Epithelial cell of prostate (primary cell): ENCODE measurements at places on chromosomes 2 and 18.
A peak's percentile ranks its signal among the peaks of the same experiment; 100 is the strongest.

GRCh38 chr2:124959581-124959980 lies 934.5 kb downstream of the CNTNAP5 start:
- DNase-seq, result no peak

DNA sequence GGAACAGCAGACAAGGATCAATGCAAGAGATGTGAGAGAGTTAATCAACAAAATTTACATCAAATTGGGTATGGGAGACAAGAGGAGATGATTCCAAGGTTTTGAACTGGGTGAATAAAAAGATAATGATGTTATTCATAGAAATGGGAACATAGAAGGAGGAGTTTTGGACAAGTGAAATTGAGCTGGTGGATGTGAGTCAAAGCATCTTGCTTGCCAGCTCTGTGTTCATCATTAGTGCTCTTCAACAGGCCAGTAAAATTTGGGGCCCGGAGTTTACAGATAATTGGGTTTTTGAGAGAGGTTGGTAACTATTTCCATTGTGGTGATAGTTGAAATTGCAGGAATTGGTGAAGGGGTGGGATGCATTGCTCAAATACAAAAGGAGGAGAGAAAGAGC lies 69.9 kb upstream of the CAVIN2 start:
- DNase-seq, result no peak

- DNase-seq, result no peak
Observed at GRCh38 chr2:22904126-22904684, 480.8 kb upstream of the KLHL29 start.

DNA sequence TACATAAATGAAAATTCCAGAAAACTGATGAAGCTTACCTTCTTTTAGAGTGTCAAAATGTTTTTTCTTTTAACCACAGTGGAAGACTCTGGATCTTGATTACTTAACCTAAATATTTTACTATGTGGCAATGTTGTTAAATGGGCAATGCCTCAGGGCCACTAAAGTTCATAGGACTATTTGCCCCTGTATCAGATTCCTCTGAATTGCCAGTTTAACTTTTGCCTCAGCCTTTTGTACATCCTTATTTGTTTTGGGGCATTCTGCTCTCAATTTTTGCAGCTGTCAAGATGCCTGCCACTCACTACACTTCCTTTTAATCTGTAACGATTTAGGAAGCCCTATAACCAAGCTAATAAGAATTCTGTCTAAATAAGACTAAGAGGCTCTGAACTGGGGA lies 31.7 kb upstream of the SERTAD2 start:
- no peak for DNase-seq

GRCh38 chr2:19649785-19650380 lies 251.9 kb downstream of the TTC32 start:
- DNase-seq, result peak; percentile 100

DNA sequence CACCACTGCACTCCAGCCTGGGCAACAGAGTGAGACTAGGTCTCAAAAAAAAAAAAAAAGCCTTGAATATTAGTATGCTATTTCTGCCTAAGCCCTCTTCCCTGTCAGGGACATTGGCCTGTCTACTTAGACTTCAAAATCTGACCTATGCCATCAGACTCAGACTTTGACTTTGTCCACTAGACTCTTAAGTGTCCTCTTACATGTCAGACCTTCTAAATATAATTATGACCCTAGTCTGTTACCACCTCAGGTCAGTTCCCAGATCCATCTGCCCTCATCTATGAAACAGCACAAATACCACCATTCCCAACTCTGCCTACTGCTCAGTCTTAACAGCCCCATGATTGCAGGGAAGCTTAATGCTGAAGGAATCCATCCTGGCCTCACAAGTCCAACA lies 244.6 kb downstream of the ZEB2 start:
- no peak for DNase-seq

GRCh38 chr2:202944408-202944807 lies 32.3 kb downstream of the CARF start:
- DNase-seq, result no peak

GRCh38 chr2:98764499-98764898 lies 33.6 kb upstream of the MGAT4A start:
- no peak for DNase-seq

- DNase-seq, result no peak
Observed at GRCh38 chr2:153214337-153214736, 264.2 kb downstream of the RPRM start.

- DNase-seq, result no peak
Observed at GRCh38 chr2:234930397-234930796, 21.4 kb upstream of the SH3BP4 start.

DNA sequence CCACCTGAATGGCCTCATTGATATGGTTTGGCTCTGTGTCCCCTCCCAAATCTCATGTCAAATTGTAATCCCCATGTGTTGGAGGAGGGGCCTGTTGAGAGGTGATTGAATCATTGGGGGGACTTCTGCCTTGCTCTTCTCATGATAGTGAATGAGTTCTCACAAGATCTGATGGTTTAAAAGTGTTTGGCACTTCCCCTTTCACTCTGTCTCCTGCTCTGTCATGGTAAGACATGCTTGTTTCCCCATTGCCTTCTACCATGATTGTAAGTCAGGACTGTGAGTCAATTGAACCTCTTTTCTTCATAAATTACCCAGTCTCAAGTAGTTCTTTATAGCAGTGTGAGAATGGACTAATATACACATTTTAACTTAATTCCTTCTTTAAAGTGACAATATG lies 146.8 kb upstream of the KCNJ3 start:
- no peak for DNase-seq

GRCh38 chr2:219175928-219176817 lies 552 bp downstream of the CNPPD1 start:
- no peak for DNase-seq

- DNase-seq, result no peak
Observed at GRCh38 chr2:18959952-18960717, 370.8 kb upstream of the NT5C1B start.

- no peak for DNase-seq
Observed at GRCh38 chr2:43877782-43878464, 39.2 kb downstream of the ABCG8 start.

DNA sequence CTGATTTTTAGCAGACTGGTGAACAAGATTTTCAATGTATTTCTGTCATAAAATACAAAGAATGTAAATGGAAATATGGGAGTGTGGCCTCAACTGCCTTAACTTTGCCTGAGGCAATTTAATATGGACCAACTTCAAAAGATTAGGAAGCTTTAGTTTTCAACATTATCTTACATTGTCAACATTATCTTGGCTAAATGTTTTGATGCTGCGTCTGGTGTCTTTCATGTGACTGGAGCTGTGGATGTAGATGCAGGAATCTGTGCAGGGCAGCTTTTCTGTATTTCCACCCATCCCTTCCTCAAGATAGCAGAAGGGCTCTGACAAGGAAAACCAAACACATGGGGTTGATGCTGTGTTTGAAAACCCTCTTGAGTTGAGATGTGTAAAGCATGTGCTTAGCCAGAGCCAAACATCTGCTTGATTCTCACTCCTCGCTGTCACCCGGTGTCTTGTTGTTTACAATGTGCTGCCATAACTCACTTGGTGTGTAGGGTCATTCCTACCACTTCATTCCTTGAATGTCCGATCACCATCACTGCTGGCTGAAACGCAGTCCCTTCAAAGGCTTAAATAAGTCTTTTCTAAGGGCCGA lies 33.0 kb downstream of the COPS8 start:
- DNase-seq, result no peak

DNA sequence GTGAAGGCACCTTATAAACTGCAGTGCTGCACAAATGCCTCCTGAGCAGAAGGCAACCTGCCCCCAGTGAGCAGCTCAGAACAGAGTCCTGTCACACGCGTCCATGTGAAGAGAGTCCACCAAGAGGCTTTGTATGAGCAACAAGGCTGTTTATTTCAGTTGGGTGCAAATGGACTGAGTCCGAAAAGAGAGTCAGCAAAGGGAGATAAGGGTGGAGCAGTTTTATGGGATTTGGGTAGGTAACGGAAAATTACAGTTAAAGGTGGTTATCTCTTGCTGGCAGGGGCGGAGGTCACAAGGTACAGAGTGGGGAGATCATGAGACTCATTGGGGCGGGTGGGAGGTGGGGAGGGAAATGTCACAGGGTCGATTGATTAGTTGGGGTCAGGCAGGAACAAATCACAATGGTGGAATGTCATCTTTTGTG lies 53.4 kb upstream of the RALBP1 start:
- no peak for DNase-seq

DNA sequence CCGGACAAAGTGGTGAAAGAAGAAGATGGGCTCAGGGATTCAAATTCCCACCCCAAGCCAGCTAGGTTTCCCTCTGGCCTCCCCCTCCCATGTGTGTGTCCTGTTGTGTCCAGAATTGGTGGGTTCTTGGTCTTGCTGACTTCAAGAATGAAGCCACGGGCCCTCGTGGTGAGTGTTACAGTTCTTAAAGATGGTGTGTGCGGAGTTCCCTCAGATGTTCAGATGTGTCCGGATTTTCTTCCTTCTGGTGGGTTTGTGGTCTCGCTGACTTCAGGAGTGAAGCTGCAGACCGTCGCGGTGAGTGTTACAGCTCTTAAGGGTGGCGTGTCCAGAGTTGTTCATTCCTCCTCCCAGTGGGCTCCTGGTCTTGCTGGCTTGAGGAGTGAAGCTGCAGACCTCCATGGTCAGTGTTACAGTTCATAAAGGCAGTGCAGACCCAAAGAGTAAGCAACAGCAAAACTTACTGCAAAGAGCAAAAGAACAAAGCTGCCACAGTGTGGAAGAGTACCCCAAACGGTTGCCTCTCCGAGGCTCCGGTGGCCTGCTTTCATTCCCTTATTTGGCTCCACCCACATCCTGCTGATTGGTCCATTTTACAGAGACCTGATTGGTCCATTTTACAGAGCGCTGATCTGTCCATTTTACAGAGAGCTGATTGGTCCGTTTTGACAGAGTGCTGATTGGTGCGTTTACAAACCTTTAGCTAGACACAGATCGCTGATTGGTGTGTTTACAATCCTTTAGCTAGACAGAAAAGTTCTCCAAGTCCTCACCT lies 37.7 kb upstream of the KLF11 start:
- DNase-seq, result no peak

DNA sequence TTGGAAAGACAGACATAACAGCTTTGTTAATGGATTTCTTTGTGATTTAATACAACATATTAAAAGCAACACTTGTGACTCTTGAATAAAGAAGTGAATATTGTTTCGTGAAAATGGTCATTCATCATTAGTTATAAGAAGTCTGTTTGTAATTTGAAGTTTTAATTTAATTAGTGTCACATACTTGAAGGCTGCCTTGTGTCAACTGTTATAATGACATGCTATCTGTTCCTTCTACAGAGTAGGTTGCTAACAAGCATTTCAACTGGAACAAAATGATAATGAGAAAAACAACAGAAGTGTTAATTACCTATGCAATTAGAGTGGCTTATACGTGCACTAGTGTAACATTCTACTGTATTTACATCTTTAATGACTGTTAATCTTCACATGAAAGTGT lies 624.7 kb downstream of the LRP1B start:
- DNase-seq, result no peak

DNA sequence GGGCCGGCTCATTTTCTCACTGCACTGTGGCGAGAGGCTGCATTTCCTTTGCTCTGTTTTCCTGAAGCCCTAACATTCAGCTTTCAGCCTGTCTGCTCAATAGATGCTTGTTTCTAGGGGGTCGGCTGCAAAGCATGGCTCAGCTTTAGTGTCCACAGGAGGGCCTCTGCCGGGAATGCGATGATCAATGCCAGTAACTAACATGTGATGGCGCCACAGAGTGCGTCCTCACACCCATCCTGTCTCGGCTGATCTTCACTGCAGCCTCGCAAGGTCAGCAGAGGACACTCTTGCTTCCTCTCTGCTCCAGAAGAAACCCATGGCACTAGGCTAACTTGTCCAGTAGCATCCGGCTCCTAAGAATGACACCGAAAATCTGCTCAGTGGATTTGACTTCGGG lies 156.4 kb upstream of the PXDN start:
- DNase-seq, result no peak

DNA sequence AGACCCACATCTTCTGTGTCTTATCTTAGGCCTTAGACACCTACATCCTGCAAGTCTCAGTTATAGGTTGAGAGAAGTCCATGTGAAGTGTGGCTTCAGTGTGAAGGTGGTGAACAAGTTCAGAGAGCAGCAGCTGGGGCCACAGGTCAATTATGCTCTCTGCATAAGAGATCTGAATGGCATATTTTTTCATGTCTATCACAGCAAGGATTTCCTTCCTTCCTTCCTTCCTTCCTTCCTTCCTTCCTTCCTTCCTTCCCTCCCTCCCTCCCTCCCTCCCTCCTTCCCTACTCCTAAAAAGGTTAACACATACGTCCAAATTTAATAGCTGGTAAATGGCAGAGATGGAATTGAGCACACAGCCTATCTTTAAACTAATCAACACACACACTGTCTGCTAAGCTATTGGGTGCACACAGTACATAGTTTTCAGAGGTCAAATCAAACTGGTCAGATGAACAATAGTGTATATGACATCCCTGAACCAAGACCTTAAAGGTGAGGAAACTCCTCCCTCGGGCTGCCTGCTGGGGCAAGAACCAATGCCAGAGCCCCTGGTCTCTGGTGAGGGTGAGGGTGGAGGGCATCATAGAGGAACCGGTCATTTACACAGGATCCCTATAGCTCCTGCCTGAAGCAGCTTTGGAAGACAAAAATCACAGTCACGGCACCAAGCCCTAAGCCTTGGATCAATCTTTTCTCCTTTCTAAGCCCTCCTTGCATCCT lies 240.9 kb downstream of the ICOS start:
- no peak for DNase-seq

GRCh38 chr2:27082773-27083409 lies 3.7 kb upstream of the KHK start:
- DNase-seq, result no peak

DNA sequence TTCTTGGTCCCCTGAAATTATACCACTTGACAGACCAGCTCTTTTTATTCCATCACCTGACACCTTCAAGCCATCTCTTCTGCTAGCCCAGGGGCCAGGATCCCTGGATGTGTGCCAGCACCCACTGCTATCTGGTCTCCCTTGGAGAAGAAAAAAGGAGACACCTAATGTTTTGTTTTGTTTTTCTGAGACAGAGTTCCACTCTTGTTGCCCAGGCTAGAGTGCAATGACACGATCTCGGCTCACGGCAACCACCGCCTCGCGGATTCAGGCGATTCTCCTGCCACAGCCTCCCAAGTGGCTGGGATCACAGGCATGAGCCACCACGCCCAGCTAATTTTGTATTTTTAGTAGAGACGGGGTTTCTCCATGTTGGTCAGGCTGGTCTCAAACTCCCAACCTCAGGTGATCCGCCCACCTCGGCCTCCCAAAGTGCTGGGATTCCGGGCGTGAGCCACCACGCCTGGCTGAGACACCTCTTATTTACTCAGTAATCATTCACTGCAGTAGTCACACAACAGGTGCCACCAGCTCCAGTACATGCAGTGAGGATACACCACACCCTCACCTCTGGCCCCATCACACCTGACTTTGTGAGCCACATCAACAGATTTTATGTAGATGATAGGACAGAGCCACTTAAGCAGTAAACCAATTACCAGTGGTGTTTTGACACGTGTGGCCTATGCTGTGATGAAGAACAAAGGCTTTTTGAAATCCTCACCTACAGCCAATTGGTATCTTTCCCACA lies 42.8 kb upstream of the PCBP1 start:
- peak; percentile 10 for DNase-seq

DNA sequence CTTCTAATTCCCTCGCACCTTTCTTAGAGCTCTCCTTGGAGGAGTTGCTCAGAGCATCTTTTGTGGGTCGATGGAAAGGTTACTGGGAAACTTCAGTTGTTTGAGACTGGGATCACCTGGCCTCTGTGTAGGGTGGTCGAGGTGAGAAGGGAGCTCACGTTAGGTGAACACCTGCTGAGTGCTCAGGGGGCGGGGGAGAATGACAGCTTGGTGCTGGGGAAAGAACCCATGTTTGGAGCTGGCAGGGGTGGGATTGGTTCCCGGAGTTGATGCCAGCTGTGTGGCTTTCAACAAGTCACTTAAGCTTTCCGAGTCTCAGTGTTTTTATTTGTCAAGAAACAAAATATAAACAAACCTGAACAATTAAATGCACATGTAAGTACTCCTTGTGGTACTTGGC lies 122.3 kb downstream of the GLI2 start:
- DNase-seq, result no peak
